ENCODE measurements at places on chromosomes 11 and 22.

GRCh38 chr22:41661088-41661487 lies 27.6 kb downstream of the SNU13 start:
- no peak for DNase-seq

- no peak for DNase-seq
These were observed 84.7 kb downstream of the CDKN1C start for GRCh38 chr11:2800655-2801531.

DNA sequence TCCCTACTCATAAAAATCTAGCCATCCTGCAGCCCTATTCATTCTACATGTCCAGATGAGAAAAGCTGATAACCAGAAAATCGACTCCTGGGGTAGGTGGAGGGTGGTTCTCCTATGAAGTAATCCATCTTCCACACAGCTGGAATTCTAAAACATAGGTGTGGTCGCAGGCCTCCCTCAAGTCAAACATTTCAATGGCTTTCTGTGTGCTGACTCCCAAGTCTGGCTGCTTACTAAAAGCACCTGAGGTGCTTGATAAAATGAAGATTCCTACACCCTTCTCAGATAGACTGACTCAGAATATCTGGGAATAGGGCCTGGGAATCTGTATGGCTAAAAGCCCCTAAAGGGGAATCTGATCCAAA lies 26.1 kb downstream of the IRAG1 start:
- no peak for DNase-seq

GRCh38 chr11:48013269-48013901 lies 33.0 kb downstream of the PTPRJ start:
- no peak for DNase-seq

GRCh38 chr11:126194121-126194543 lies 17.3 kb downstream of the RPUSD4 start:
- no peak for DNase-seq

- DNase-seq: no peak
These were observed 271.7 kb upstream of the ANO5 start for GRCh38 chr11:21921151-21921550.

DNA sequence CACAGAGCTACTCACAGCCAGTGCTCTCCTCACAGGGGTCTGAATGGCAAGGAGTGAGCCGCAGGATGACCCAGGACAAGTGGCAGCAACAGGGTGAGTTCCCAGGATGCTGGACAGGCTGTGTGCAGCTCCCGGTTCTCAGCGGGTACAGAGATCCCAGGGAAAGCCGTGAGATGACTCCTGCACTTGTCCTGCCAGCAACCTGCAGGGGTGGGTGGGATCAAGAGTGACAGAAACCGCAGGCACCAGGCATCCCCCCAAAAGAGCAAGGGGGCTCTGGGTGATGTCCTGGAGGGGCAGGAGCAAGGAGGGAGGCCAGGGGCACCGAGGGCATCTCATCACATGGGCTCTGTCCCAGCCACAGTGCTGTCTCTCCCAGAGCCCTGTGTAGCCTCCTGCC lies 15.9 kb upstream of the PRODH start:
- no peak for DNase-seq

DNA sequence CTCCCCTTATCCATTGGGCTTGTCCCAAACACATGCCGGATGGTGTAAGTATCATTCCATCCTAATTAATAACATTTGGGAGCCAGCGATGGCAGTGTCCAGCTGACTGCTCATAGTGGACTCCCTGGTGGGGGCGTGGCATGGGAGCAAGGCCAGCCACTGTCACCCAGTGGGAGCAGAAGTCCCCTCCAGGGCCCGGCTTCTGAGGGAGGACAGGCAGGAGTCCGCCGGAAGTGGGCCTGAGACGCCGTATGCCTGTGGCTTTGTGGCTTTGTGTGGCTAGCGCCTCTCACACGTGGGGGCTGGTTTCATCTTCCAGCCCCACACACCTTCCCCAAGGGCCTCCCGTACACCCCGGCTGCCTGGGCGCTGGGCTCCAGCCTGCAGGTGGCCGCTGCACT lies 124.5 kb downstream of the KCNQ1 start:
- no peak for DNase-seq

GRCh38 chr22:40529821-40530220 lies 106.7 kb downstream of the MRTFA start:
- DNase-seq: no peak

GRCh38 chr11:108635106-108635505 lies 29.8 kb upstream of the DDX10 start:
- no peak for DNase-seq

GRCh38 chr11:118263112-118263511 lies 985 bp downstream of the MPZL2 start:
- DNase-seq: no peak

- no peak for DNase-seq
These were observed 220.0 kb upstream of the ZBED5 start for GRCh38 chr11:11077898-11078297.
